ENCODE measurements at places on chromosomes 6 and 20. TPM values are rescaled to one million over a fixed set of nuclear protein-coding genes. Genes with fewer than 3 reads are reported as not detected.

Gene ETV7
- 8.7 TPM for total RNA-seq

Gene EGFL8
- total RNA-seq: 20.2 TPM

Gene PTCHD4
- not detected for total RNA-seq

Gene THBS2
- not detected for total RNA-seq

Gene DEFB121
- total RNA-seq: not detected

Gene RGS19
- 17.2 TPM for total RNA-seq

Gene LPA
- not detected for total RNA-seq

Gene SLC9A8
- 30.0 TPM for total RNA-seq

Gene SLC35F1
- not detected for total RNA-seq

Gene POM121L2
- total RNA-seq: not detected

Gene MEI4
- 0.09 TPM for total RNA-seq
